Stimulated activated CD8-positive, alpha-beta memory T cell treated with anti-CD3 and anti-CD28 coated beads, Interleukin-7, amount 100 ng/mL, for 4 hours (primary cell): ENCODE measurements at places on chromosomes 3 and 15.

- DNase-seq: no peak
Measured at GRCh38 chr3:66428733-66429132, 72.1 kb downstream of the LRIG1 start.

GRCh38 chr3:12591997-12592715, 35.3 kb downstream of the MKRN2 start:
- no peak for DNase-seq

GRCh38 chr3:115792206-115792955, 169.1 kb downstream of the GAP43 start:
- no peak for DNase-seq

- no peak for DNase-seq
Measured at GRCh38 chr3:65193531-65193930, 505.7 kb upstream of the ADAMTS9 start.

DNA sequence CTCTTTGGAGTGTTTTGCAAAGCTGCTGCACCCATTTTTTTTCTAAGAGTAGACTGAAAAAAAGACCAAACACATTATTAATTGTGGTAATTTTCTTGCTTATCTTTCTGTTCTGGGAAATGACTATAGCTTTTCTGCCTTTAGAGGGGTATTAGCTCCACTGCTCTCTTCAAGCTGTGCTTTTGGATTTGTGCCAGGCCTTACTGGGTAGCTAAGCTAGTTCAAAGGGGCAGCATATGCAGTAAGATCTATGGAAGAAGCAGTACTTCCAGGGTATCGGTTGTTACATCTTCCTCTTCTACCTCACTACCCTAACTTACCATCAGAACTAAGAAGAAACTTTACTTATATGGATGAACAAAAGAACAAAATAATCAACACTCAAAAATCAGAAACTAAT, 28.7 kb upstream of the ARIH1 start:
- DNase-seq: no peak

- no peak for DNase-seq
Measured at GRCh38 chr15:70088887-70089691, 8.6 kb downstream of the TLE3 start.

DNA sequence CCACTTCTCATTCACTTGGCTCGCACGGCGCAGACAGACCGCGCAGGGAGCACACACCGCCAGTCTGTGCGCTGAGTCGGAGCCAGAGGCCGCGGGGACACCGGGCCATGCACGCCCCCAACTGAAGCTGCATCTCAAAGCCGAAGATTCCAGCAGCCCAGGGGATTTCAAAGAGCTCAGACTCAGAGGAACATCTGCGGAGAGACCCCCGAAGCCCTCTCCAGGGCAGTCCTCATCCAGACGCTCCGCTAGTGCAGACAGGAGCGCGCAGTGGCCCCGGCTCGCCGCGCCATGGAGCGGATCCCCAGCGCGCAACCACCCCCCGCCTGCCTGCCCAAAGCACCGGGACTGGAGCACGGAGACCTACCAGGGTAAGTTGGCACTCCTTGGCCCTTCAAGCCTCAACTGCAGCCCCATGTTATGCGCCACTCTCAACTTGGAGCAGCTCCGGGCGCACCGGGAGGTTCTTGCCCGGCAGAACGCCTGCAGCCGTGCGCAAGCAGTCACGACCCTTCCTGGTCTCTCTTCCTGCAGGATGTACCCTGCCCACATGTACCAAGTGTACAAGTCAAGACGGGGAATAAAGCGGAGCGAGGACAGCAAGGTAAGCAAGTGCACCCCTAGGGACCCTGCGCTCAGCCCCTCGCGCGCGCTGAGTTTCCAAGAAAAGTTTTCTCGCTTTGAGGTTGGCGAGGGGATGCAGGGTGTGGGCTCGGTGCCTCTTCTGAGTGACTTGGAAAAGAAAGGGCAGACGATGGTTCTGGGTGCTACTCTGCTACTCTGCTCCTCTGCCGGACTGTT, at the start of gene BHLHE40:
BHLHE40 (plus strand) TSS at position 10 of the 801 bp plus-strand sequence; CDS start at position 292, 282 bp downstream.
- DNase-seq: no peak

DNA sequence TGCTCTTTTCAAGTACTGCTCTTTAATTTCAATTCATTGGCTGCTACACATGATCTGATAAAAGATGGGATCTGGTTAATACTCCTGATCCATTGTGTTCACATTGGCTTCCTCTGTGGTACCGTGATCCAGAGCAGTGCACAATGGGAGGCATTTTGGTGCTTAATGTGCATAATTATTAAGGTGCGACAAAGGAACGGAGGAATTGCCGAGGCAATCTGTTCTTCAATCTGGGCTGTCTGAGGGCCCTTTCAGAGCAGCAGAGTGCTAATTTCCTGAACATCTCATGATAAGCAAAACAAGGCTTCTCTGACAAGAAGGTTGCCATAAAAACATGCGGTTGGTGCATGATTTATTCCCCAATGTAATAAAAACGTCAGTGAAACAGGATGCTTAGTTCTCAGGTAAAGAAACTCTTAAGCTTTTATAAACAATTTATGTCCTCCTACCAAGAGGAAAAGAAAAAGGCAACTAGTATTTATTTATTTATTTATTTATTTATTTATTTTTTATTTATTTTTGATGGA, 64.0 kb upstream of the EPHA3 start:
- DNase-seq: no peak
